ENCODE measurements at places on chromosomes 7 and 10.

- DNase-seq = no peak
Observed at GRCh38 chr7:50658696-50659095, 93.5 kb upstream of the DDC start.

DNA sequence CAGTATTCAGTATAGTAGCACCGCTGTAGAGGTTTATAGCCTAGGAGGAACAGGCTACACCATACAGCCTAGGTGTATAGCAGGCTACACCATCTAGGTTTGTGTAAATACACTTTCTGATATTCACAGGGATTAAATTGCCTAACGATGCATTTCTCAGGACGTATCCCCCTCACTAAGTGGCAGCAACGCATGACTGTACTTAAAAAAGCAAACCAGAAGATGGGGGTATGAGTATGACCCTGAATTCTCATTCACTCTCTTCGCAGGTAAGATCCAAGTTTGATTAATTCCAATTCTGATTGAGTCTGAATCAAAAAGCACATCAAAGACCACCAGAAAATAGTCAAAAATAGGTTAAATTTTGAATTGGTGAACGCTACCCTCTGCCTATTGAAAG lies 972 bp downstream of the ORC5 start:
- no peak for DNase-seq

- DNase-seq = no peak
Observed at GRCh38 chr10:4822208-4822607, 3.8 kb upstream of the AKR1E2 start.

DNA sequence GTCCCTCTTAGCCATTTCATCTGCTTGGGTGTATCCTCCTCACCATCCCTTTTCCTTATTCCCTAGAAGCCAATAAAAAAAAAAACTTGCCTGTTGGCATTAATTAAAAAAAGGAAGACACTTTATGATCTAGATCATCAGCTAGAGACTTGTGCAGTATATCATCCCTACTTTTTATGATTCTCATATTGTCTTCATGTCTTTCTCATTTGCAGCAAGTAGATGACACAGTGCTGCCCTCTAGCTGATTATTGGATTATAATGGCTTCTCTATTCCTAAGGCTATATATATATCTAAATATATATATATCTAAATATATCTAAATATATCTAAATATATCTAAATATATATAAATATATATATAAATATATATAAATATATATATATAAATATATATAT lies 272.4 kb upstream of the LRGUK start:
- DNase-seq = no peak

DNA sequence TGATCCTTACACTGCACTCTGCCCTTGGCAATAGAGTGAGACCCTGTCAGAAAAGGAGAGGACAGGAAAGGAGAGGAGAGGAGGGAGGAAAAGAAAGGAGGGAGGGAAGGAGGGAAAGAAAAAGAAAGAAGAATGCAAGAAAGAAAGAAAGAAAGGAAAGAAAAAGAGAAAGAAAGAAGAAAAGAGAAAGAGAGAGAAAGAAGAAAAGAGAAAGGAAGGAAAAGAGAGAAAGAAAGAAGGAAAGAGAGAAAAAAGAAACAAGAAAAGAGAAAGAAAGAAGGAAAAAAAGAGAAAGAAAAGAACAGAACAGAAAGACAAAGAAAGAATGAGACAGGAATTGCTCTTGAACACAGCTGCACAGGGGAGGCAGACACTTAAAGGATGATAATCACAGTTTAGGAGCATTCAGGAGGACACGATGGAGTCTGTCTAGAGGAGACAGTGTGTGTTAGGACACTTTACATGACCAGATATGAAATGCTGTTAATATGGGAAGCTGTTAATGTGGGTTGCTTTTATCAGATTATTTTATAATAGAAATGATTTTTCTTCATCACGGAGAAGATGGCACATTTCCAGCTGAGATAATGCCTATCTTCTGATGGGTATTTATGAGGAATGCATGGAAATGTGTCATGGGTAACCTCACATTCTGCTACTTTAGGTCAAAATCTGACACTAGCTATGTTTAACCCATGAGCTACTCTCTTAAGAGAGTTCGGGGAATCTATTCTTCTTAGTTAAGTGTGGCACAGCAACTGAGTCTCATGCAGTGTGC lies 160.5 kb downstream of the BAMBI start:
- no peak for DNase-seq

- no peak for DNase-seq
Observed at GRCh38 chr10:47026301-47027107, 115.3 kb downstream of the PTPN20 start.

DNA sequence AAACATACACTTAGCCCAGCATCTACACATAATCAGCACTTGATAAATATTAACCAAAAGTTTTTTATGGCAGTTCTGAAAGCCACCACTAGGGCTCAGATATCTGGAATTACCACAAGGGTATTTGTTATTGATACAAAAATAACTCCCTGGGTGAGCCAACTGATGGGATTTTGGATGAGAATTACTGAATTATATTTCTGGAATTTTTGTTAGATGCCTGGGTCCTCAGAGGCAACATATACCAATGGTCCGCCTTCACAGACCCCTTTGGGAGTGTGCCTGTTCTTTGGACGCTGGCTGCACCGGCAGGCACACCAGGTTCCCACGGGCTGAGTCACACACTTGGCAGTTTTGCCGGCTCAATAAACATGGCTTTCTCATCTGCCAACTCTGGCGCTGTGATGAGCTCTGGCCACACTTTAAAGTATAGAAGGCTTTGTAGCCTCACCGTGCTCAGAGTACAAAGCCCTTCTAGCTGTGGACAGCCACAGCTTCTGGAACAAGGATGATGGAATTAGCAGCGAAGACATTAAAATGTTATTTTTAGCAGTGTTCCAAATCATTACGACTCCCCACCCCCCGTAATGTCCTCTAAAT lies 24.5 kb upstream of the EEPD1 start:
- no peak for DNase-seq

DNA sequence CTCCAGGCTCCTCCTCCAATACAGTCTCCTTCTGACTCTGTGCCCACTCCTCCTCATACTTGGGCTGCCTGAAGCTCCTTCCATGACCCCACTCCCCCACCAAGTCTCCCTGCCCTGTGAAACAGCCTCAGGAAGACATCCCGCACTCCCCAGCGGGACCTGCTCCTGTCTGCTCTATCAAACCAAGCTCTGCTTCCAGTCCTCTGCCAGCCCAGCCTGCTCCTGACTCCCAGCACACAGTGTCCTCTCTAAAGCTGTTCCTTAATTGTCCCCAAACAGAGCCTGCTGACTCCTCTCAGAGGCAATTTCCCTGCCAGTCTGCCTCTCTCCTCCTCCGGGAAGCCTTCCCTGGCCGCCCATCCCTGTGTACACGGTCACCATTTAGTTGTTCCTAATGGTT lies 9.9 kb downstream of the POLL start:
- DNase-seq = no peak

DNA sequence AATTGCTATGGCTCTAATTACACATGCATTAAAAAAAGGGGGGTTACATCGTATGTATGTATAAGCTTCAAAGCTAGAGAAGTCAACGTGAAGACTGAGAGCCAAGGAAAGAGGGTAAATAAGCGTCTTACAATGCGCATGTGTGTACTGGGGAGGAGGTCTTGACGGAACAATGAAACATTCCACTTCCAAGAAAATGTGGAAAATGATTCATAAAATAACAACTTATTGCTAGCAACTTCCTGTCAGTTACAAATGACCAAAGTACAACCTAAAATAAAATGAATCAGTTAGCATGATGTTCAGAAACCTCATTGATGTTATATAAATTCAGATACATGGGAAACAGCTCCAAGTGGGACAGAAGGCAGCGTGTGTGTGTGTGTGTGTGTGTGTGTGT lies 104.1 kb upstream of the RHEB start:
- no peak for DNase-seq

GRCh38 chr7:12549106-12549505 lies 21.4 kb upstream of the SCIN start:
- DNase-seq = no peak

DNA sequence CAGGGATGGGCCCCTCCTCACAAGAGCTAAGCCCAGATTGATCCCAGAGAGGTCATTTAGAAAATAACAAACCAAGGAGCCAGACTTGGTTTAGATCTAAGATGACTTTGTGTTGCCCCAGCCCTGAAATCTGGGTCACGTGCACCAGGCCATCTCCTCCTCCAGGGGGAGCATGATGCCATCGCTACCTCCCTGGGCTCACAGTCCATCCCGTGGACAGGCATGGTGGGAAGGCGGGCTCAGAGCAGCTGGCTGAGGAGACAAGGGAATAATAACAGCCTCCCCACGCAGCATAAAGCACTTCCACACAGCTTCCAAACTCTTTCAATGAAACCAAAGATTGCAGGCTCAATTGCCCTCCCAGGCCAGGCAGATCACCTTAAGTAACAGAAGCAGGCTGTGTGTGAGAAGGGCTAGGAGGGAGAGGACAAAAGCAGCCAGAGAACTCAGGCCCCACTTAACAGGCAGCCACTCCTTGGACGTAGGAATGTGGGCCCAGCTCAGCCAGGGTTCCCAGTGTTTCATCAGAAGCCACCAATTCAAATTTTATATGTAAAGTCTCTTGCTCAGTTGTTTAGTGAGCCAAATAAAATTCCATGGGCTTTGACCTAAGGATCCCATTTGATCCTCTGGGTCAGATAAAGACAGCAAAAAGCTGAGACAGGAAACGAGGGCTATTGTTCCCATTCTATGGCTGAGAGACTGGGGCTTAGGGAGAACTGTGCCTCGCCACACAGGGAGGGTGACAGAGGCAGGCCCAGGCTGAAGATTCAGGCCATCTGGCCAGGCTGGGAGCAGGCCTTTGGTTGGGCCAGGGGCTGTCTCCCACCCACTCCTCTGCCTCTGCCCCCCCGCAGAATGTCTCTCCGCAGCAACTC lies 100.2 kb downstream of the COL13A1 start:
- DNase-seq = no peak

GRCh38 chr7:85001495-85002345 lies 185.1 kb downstream of the SEMA3D start:
- no peak for DNase-seq

DNA sequence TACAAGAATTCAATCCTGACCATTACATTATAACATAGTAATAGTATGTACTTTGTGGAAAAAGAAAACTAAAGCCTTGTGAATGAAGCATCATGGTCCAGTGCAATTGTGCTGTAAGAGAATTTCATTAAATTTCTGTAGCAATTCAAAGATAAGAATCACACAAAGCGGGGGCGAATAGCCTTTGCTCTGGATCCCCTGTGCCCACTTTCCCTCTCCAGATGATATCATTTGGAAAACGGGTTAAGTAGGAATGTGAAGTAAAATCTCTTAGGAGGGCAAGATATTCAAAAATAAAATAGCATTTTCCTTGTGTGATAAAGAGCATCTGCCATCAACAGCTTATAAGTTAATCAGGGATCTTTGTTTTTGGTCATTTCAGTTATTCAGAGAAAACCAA lies 177.1 kb downstream of the CHRM2 start:
- DNase-seq = no peak

DNA sequence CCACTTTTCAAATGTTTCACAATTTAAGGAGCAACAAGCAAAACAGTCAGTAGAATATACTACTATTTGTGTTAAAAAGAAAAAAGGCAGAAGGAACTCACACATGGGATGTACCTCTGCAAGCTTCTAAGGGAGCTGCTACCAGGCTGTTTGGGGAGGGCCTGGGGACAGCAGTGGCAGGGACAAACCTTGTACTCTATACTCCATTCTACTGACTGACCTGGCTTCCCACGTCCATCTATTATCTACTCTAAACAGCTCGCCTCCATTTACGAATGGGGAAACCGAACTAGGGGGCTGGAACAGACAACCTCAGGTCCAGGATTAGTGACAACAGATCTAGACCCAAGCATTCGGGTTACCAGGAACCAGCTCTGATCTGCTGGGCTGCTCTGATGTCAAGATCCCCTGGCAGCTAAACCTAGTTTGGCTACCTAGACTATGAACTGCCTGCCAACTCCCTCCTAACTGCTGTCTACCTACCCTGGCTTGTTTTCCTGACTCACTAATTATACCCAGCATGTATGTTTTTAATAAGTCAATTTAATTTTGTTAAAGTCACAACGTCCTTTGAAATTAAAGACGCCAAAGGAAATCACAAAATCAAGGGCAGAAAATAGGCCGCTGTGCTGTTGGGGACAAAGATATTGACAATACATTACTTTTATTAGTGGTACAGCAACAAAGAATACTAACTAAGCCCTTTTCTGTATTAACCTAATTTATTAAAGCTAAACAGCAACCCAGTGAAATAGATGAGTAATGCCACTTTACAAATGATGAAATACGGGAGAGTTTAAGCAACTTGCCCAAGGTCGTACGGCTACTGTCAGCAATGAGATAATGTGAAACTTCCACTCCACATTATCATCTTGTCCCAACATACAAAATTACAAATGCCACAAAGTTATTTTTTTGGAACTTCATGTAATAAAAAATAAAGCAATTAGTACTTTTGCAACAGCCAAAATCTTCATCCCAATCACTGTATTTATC lies 5.3 kb downstream of the PSAP start:
- no peak for DNase-seq

DNA sequence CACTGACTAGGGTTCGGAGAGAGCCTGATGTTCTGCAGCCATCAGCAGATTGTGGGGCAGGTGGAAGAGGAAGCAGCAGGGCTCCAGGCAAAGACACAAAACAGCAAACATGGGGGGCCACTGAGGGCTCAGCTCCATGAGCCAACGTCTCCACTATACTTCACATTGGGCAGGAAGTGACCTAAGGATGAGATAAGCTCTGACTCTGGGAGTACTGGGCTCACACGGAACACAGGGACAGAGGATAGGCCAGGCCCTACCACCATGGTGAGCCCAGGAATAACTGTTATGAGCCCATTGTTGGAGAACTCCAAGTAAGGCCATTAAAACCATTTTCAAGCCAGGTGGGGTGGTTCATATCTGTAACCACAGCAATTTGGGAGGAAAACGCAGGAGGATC lies 14.9 kb upstream of the MRPS24 start:
- DNase-seq = no peak

DNA sequence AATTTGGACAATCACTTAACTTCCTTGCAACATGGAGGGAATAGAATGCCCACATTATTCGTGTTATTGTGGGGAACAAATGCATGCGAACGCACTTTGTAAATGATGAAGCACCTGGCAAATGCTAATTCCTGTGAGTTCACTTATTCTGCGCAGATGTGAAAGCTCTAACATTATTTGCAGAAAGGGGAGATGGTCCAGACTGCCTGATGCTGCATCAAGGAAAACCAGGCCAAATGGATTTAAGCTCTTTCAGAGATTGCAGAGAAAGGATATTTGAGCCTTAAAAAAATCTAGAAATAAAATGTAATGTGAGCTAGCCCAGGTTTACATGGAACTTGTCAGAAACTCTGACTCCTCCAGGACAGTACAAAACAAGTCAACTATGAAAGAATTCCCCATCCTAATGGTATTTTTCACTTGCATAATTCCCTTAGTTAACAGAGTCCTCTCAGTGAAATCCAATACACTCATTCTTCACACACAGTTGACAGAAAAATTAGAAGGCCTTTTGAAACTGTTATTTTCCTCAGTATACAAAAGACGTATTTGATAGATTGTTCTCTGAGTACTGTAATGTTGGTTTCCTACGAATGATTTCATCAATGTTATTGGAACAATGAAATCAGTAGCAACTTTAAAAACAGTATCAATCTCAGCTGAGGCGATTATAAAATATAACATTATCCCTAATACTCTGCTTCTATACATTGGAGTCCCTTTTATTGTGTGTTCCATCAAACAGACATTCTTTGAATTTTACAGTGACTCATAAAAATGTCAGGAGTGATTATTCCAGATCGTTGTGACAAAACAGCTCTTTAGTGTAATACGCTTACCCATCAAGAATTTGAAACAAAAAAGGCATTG lies 136.3 kb upstream of the ANK3 start:
- no peak for DNase-seq

GRCh38 chr10:78905957-78906308 lies 162.8 kb upstream of the ZMIZ1 start:
- no peak for DNase-seq

Data from stimulated activated CD4-positive, alpha-beta T cell treated with anti-CD3 and anti-CD28 coated beads, Interleukin-1b, Interleukin-23, amount 100 ng/mL, for 1 hour (primary cell).